CD14-positive monocyte (primary cell): ENCODE measurements at places on chromosomes 4 and X. TPM values are rescaled to one million over a fixed set of nuclear protein-coding genes. Genes with fewer than 3 reads are reported as not detected.

Gene HMGN5
- polyA plus RNA-seq = not detected

Gene TLR6
- polyA plus RNA-seq = 7.7 TPM

Gene FAM133A
- polyA plus RNA-seq = not detected

Gene FGFR3
- 0.03 and 0.07 TPM in 2 replicates for polyA plus RNA-seq

Gene SRPX
- polyA plus RNA-seq = not detected in 2 replicates

Gene ANXA3
- polyA plus RNA-seq = 0.31 TPM in 1 of 2 replicates, not detected in the other

Gene HSFX1
- 0.10 and 0.35 TPM in 2 replicates for polyA plus RNA-seq

Gene GAGE12F
- not detected for polyA plus RNA-seq

Gene SYNPO2
- polyA plus RNA-seq = 0.03 and 0.04 TPM in 2 replicates

Gene SCD5
- 0.28 and 0.37 TPM in 2 replicates for polyA plus RNA-seq

Gene PNMA5
- polyA plus RNA-seq = 1.1 and 2.1 TPM in 2 replicates

Gene DDIT4L
- 0.05 TPM in 1 of 2 replicates, not detected in the other for polyA plus RNA-seq

Gene BTK
- polyA plus RNA-seq = 82.9 TPM

Gene TBC1D19
- polyA plus RNA-seq = 0.19 TPM

Gene UGT2B17
- not detected for polyA plus RNA-seq

Gene C4orf36
- not detected for polyA plus RNA-seq

Gene RHOH
- 1.4 TPM for polyA plus RNA-seq

Gene PDK3
- 7.9 and 12.2 TPM in 2 replicates for polyA plus RNA-seq

Gene TCEAL3
- 2.1 TPM for polyA plus RNA-seq

Gene FGF5
- polyA plus RNA-seq = not detected in 2 replicates

Gene FAM184B
- polyA plus RNA-seq = not detected

Gene XAGE2
- polyA plus RNA-seq = not detected in 2 replicates

Gene SH3D19
- not detected in 2 replicates for polyA plus RNA-seq

Gene RTL5
- 2.7 and 4.9 TPM in 2 replicates for polyA plus RNA-seq

Gene RAB41
- not detected in 2 replicates for polyA plus RNA-seq
